Activated CD4-positive, alpha-beta T cell treated with anti-CD3 and anti-CD28 coated beads for 4 hours (primary cell): ENCODE measurements at places on chromosomes 6 and 20.
A peak's percentile ranks its signal among the peaks of the same experiment; 100 is the strongest.

- DNase-seq, result no peak
Observed at GRCh38 chr6:128886706-128887105, 3.8 kb downstream of the LAMA2 start.

DNA sequence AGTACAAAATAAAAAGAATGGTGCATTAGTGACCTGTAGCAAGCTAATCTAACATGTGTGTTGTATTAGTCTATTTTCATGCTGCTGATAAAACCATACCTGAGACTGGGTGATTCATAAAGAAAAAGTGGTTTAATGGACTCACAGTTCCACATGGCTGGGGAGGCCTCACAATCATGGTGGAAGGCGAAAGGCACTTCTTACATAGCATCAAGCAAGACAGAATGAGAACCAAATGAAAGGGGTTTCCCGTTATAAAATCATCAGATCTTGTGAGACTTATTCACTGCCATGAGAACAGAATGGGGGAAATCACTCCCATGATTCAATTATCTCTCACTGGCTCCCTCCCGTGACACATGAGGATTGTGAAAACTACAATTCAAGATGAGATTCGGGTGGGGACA is 45.4 kb upstream of the AIG1 start:
- no peak for DNase-seq

DNA sequence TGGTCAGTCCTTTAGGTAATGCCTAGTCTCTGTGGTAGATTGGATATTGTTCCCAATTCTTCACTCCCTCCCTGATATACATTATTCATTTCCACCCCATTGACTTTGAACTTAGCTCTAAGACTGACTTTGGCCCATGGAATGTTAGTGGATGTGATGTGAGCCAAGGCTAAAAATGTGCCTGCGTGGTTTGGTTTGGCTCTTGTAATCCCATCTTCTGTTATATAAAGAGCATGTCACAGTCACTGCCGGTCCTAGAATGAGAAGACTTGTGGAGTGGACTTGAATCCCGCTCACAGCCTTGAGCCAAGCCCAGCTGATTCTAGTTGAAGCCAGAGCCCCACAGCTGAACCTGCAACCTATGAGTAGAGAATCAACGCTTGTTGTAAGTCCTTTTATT is 23.6 kb upstream of the DNAAF9 start:
- no peak for DNase-seq

DNA sequence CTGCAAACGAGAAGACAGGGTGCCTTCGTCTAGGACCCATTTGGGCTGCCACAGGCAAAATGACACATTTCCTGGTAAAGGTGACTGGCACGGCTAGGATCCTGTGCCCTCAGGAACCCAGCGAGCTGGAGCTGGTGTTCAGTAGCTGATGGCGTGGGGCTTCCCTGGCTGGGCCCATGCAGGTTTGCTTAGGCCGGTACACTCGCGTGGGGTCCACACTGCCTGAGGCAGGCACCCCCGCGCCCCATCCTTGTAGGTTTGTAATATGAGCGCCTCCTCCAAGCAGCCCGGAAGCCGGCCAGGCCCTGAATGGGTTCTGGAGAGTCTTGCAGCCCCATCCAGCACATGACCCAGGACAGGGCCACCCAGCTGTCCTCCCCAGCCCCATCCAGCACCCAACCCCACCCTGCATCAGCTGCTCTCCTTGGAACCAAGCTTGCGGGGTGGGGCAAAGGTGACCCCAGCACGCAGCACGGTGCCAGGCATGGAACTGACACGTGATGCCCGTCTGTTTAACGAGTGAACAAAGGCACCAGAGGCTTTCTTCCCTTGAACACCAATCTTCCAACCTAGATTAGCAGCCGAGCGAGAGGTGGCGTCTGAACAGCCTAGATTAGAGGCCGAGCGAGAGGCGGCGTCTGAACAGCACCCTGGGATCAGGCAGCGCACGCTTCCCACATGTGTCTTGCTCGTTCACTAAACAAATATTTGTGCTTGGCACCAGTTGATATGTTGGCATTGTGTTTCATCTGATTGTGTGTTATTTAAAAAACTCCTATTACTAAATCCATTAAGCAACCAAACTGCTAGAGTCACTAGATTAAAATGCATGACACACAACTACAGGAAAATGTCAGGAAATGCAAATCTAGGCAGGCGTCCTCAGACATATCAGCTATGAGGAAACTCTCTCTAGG is 112.1 kb downstream of the DLL1 start:
- DNase-seq, result no peak

DNA sequence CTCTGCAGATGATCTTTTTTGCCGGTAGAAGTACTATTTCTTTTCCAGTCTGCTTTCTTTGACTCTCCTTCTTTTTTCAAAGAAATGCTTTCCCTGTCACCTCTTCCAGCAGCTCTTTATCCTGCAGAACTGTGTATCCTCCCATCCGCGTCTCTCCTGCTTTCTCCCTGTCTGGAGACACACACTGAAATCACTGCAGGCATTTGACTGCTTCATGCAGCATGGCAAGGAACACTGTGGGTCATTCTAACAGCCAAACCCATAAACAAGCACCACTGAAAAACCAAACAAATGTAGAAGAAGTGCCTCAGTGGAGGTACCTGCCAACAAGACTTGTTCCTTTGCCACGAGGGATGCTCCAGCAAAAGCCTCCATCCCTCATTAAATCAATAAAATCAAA is 403.7 kb upstream of the CITED2 start:
- DNase-seq, result no peak

DNA sequence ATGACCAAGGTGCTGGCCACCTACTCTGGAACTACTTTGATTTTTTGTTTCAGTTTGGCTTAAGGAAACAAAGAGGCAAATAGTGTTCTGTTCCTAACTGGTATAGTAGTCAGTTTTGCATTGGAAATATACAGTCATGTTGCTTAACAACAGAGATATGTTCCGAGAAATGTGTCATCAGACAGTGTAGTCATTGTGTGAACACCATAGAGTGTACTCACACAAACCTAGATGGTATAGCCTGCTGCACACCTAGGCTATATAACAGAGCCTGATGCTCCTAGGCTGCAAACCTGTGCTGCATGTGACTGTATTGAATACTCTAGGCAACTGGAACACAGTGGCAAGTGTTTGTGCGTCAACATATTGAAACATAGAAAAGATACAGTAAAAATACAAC is 80.4 kb downstream of the ARID1B start:
- peak; percentile 6 for DNase-seq

DNA sequence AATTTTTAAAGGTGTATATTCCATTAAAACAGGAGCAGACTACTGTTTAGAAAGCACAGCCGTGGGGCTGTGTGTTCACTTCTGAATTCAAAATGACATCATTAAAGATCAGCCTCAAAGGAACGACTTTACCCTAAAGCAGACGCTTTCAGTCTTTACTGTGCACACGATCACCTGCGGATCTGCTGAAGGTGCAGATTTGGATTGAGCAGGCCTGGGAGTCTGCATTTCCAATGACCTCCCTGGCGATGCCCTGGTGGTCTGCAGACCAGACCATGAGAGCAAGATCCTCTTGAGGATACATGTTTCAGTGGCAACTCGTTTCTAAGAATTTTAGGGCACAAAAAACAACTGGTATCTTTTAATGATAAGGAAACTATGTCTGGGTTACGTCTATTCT is 27.2 kb downstream of the TXNDC5 start:
- DNase-seq, result no peak

DNA sequence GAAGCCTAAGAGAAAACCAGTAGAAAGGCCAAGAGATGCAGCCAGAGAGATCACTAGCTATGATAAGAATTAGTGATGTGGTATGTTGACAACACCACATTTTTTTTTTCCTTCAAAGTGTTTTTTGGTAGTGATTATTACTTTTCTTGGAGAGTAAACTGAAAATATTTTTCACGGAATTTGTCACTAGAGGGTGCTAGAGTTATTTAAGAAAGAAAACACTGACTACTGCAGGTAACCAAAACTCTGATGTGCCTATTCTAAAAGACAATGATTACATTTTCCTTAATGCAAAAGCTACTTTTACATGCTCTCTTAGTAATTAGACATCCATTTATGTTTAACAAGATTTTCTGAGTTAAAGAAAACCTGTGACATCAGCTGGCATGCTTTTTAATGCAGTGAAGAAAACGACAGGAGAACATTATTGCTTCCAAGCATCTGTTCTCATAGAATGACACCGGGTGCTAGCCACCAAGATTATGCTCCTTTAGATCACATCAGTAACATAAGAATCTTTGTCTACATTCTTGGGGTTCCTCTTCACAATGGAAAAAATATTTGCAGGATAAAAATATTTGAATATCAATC is 28.8 kb downstream of the RWDD2A start:
- no peak for DNase-seq

- DNase-seq, result no peak
Observed at GRCh38 chr6:85092226-85092625, 327.8 kb upstream of the TBX18 start.
